ENCODE measurements at places on chromosomes 4 and X. TPM values are rescaled to one million over a fixed set of nuclear protein-coding genes. Genes with fewer than 3 reads are reported as not detected.
A peak's percentile ranks its signal among the peaks of the same experiment; 100 is the strongest.

DNA sequence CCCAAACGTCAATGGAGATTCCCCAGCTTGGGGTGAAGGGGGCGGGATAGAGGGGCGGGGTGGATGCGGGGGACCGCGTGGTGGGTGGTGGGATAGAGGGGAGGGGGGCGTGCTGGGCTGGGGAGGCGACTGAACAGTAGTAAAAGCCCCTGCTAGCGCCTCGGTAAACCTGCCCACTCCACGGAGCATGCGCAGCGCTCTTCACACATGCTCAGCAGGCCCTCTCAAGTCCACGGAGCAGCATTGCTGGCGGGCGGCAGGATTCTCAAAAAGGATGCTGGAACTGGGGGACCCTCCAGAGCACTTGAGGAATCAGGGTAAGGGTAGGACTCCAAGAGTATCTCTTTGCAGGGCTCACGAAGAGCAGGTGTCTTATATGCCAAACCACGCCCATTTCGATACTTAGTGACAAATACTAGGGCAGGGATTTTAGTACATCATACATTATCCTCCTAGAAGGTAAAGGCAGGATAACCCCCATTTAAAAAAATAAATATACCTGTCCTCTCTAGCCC lies 378 bp upstream of the RPS6KA6 start:
- DNase-seq, result peak; percentile 25

GRCh38 chr4:127052742-127053141 lies 580.0 kb upstream of the INTU start:
- DNase-seq, result no peak

DNA sequence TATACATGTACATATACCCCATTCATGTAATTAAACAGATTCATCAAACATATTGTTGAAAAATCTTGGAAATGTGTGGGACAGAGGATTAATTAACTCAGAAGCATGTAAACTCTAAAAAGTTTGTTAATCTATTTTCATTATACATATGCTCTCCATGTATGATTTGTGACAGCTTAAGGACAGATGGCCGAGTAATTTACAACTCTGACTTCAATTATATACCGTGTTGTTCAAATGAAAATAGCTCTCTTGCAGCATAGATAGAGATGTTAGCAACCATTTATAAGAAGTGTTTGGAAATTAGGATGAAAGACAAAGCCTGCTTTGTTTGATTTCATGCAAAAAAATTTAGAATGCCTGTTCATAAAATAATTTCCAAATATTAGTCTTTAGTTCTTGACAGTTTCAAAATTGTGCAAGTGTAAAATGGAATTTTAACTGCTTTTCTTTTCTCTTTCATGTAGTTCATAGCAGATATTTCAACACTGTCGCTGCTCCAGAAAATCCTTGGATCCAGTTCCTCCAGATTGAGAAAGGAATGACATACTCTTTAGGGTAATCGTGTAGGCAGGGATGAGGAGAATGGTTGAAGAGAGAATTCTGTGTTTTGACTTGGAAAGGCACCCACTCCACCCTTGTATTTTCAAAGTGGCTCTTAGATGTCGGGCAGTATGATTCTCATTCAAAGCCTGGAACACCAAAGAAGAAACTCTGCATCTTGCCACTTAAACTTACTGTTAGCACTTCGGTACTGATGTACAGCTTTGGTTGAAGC lies 23.1 kb downstream of the AFF2 start:
- DNase-seq, result no peak

- DNase-seq, result no peak
These were observed 1492.7 kb upstream of the IGFBP7 start for GRCh38 chr4:58602731-58603359.

- peak; percentile 55 for DNase-seq
These were observed 2.7 kb downstream of the GEMIN8 start for GRCh38 chrX:14027036-14027435.

GRCh38 chrX:134377537-134377936 lies 82.4 kb upstream of the HPRT1 start:
- peak; percentile 0 for DNase-seq

- no peak for DNase-seq
These were observed 218.7 kb downstream of the MAPK10 start for GRCh38 chr4:86141161-86141560.

DNA sequence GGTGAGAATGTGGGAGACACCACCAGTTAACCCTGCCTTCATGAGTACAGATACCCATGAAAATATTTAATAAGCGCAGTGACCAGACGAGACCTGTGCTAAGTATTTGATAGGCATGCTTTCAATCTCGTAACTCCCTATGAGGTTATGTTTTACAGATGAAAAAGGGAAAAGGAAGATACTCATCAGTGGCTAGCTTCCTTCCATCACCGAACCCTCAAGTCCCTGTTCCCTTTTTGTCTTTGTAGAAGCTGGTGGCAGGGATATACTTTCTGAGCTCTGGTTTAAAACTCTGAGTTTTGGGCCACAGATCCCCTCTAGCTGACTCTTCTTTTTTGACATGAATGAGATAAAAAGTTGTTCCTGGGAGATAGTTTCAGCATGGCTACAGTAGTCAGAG lies 26.3 kb downstream of the AFF1 start:
- DNase-seq, result no peak

GRCh38 chrX:17377091-17377717 lies 2.2 kb downstream of the NHS start:
- DNase-seq, result peak; percentile 2

DNA sequence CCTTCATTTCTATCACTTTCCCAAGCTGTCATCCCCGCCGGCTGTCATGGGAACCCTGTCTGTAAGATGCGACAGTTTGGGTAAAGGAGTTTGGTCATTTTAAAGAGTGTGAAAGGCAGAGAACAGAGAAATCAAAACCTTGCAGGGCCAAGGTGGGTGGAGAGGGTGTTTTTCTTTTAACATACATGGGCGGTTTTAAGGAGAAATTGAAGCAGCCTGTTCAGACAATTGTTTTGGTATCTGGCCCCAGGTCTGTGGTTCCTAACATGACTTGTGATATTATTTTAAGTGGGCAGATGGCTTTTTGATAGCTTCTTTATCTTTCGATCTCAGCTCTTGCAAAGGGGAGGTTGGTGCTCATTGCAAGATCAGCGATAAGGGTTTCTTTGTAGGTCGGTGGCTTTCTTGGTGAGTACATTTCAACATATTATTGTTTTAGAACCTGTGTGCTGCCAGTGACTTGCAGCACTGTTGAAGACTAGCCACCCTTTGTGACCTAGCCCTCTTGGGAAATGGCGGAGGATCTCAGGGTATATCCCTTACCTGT lies 3.7 kb downstream of the PPP1R3F start:
- DNase-seq, result no peak

DNA sequence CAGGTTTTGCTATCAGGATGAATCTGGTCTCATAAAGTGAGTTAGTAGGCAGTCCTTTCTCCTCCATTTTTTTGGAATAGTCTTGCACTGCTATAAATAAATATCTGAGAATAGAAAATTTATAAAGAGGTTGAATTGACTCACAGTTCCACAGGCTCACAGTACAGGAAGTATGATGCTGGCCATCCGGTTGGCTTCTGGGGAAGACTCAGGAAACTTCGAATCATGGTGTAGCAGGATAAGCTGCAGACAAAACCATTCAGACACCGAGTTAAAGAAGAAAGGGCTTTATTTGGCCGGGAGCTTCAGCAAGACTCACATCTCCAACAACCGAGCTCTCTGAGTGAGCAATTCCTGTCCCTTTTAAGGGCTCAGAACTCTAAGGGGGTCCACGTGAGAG lies 348.2 kb downstream of the KCTD8 start:
- DNase-seq, result no peak

DNA sequence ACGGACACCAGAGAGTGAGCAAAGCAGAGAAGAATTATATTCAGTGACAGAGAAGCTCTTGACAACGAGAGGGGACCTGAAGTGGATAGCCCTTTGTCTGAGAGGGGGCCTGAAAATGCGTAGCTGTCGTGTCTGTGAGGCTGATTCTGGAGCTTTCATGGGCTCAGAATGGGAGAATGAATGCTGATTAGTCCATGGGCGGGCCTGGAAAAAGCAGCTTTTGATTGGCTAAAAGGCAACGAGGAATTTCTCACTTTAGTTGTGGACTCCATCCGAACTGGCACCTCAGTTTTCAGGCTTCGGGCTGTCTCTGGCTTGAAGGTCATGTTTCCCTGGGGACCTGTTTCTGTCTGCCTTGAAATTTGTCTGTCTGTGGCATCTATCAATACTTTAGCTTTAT lies 487.1 kb downstream of the TECRL start:
- no peak for DNase-seq

GRCh38 chrX:31747411-31747810 lies 675.6 kb upstream of the FTHL17 start:
- DNase-seq, result no peak

ALB gene
- 14.2 TPM for total RNA-seq

ACOT9 gene
- total RNA-seq, result 19.5 TPM

MTTP gene
- total RNA-seq, result 3.4 TPM

PRICKLE3 gene
- total RNA-seq, result 0.47 TPM

MORF4L2 gene
- total RNA-seq, result 345 TPM

SCLT1 gene
- total RNA-seq, result 94.8 TPM

CDX4 gene
- not detected for total RNA-seq

UGT2B15 gene
- total RNA-seq, result not detected

TBC1D14 gene
- 213 TPM for total RNA-seq

CHRDL1 gene
- 14.7 TPM for total RNA-seq

SPANXN3 gene
- total RNA-seq, result not detected

F9 gene
- total RNA-seq, result not detected

IL21 gene
- not detected for total RNA-seq

LRIT3 gene
- total RNA-seq, result 0.16 TPM
